ENCODE measurements at places on chromosomes 12 and 14.

GRCh38 chr12:127284021-127284420 is 982.9 kb upstream of the TMEM132C start:
- DNase-seq, result no peak

- DNase-seq, result no peak
Measured at GRCh38 chr12:128288896-128289295, 21.9 kb downstream of the TMEM132C start.

- DNase-seq, result no peak
Measured at GRCh38 chr14:101505236-101505970, 55.9 kb upstream of the DIO3 start.

DNA sequence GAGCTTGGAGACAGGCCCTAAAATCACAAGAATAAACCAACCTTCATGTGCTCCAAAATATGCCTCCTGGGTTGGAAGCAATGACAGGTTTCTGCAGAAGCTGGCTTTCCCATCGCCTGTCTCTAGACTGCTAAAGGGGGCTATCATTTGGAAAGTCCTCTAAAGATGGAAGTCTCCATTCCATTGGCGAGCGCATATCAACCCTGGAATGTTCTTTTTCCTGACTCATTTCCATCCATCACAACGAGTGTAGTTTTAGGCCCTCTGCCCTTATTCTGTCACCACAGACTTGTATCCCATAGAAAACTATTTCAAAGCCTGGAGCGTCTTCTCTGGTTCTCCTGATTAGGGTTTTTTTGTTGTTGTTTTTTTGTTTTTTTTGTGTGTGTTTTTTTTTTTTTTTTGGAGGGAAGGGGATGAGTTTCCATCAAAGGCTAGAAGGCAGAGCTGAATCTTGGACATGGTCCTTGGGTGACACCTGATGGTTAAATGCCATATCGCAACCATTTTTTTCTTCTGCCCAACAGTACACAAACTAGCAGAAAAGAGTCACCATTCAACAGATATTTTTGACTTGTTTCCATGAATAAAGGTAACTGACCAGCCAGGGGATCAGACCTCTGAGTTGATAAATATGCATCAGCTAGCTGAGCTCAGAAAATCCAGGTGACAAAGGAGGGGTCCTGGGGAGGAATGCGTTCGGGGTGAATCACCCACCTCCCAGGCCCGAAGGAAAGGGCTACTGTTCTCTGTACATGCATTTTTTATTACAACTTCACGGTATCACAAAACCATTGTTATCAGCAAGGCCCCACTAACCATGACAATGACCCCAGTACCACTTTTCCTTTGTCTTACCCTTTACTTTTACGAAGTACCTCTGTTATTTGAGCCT is 40.5 kb downstream of the KCNA5 start:
- peak; percentile 67 for DNase-seq

DNA sequence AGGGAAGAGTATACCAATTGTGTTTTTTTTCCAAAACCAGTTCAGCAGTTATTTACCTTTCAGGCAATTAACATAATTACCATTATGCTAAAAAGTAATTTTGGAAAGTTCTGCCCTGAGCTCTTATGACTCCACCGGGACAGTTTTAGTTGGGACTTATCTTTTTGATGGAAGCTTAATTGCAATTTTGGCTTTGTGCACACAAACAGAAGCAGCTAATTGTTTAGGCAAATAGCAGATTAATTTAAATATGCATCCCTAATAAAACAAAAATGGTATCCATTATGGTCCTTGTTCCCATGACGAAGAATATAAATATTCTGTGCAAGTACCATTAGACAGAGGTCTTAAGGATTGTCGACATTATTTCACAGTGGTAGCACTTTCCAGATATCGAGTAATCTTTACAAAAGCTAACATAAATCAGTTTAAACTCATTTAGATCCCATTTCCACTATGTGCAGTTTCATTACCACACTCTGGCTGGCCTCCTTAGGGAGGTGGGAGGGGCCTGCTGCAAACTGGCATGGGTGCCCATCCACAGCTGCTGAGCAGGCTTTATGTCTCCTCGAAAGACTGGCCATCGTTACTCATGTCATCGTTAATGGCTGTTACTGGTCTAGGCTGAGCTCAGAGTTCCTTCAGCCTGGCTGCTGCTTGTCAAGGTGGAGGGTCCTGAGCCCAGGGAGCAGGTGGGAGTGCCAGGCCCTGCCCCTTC is 68.2 kb downstream of the FBXW8 start:
- no peak for DNase-seq

DNA sequence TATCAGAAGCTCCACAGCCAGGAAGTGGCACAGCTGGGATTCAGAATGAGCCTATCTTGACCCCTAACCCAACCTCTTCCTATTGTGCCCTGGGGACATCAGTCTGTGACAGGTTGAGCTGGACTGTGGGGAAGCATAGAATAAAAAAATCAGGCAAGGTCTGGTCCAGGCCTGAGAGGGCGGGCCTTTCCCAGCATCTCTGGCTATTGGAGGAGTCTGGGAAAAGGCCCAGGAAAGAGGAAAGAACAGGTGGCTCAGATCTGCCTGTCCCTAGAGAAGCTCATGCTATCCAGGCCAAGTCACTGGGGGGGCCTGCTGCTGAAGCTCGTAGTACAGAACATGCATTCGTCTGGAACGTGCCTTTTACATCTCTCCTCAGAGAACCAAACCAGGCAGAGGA is 100.5 kb downstream of the PPM1H start:
- no peak for DNase-seq

- no peak for DNase-seq
Measured at GRCh38 chr14:56145965-56146364, 27.8 kb downstream of the PELI2 start.

- DNase-seq, result peak; percentile 86
Measured at GRCh38 chr12:106302401-106303201, at the start of gene TCP11L2. Gene TCP11L2, plus strand, starts transcription at chr12:106302733. Its CDS starts 8,343 bp downstream, at chr12:106311076.

Data from hindlimb muscle (tissue), 1 donor.